ENCODE measurements at places on chromosomes 6 and 20. TPM values are rescaled to one million over a fixed set of nuclear protein-coding genes. Genes with fewer than 3 reads are reported as not detected.

The NRSN1 gene
- total RNA-seq: 0.05 TPM

- H3K4me1 ChIP-seq: peaks cover 6% of the 10 kb centered on the region
- H3K27ac ChIP-seq: no peak overlapping the region
- no peak for DNase-seq
- no peak overlapping the region for H3K4me3 ChIP-seq
- H3K36me3 ChIP-seq: no peaks in the 10 kb centered on the region
Observed at GRCh38 chr6:43848671-43849391, 78.8 kb downstream of the VEGFA start.

DNA sequence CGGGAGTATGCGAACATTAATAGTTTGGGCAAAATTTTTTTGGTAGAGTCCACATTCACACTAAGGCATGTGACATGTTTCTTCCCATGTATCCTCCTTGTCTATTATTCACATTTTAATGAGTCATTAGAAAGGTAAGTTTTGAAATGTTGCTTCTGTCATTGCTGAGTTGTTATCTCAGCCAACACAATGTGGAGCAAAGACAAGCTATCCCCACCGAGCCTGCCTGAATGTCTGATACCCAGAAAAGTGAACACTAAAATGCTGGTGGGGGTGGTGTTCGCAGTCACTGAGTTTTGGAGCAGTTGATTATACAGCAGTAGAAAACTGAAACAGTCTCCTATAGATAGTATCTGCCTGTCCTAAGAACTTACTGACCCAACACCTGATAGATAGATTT is 68.3 kb upstream of the ASF1A start:
- DNase-seq: no peak
- no peaks in the 10 kb centered on the region for H3K4me1 ChIP-seq
- H3K4me3 ChIP-seq: no peak overlapping the region
- H3K36me3 ChIP-seq: peaks cover 39% of the 10 kb centered on the region

DNA sequence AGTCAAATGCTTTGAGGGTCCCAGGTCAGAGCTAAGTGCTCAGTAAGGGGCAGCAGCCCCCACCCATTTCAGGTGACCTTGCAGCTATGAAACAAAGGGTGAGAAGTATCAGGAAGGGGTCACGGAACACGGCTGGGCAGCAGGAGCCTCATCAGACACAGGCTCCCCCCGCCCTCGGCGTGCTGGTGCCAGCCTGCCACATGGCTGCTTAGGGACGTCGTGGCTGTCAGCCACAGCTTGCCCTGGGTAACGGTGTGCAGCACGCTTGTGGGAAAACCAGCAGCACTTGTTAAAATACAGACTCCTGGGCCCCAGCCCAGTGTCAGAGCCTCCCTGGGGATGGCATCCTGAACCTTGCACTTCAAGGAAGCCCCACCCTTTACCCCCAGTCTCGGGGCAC is 39.3 kb downstream of the SSR1 start:
- no peak overlapping the region for H3K27ac ChIP-seq
- no peaks in the 10 kb centered on the region for H3K27me3 ChIP-seq
- H3K4me3 ChIP-seq: no peak overlapping the region
- DNase-seq: no peak
- no peaks in the 10 kb centered on the region for H3K36me3 ChIP-seq

GRCh38 chr20:14723614-14724013 is 386.2 kb upstream of the FLRT3 start:
- H3K4me3 ChIP-seq: no peak overlapping the region
- no peak for DNase-seq
- no peak overlapping the region for H3K27ac ChIP-seq
- no peaks in the 10 kb centered on the region for H3K36me3 ChIP-seq
- no peaks in the 10 kb centered on the region for H3K4me1 ChIP-seq
- no peaks in the 10 kb centered on the region for H3K27me3 ChIP-seq

DNA sequence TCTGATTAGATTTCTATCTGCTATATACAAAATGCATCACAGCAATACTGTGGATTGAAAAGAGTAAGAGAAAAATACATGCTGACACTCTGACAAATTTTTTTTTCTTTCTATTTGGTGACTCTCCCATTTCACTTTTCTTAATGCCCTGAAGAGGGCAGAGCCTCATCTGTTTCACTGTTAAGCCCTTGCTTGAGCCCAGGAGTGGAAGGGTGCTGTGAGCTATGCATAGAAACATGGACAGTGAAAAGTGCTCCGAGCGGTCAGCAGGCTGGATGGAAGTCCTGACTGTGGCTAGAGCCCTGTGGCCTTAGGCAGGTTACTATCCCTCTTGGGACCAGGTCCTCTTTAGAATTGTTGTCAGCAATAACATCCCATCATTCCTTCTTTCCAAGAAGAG is 17.4 kb upstream of the CSE1L start:
- no peaks in the 10 kb centered on the region for H3K27me3 ChIP-seq
- no peak overlapping the region for H3K4me3 ChIP-seq
- no peak overlapping the region for H3K27ac ChIP-seq

DNA sequence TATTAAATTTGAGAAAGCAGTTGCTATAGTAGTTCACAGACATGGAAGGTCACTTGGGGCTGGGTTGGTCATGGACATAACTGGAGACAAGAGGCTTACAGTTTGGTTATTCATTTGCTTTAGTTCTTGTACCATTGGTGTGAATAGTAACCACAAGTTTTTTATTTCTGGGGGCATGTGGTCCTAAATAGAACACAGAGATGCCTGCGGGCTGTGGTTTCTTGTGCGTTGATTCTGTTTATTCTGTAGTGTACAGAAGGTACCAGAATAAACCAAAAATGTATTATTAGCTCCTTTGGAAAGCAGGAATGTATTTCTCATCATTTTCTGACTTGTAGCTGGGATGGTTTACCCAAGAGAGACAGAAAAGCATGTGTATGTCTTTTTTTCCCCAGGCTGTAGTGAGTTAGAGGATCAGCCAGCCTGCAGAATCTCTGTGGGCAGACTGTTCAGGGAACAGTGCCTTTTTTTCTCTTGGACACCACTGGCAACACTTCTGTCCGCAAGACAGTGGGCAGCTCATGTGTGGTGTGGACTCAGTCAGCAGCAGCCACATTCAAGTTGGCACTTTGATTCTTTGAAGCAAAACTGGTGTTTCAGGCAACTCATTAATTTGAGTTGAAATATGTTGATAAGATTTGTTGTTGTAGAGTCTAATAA is 122.1 kb downstream of the LRRC1 start:
- no peaks in the 10 kb centered on the region for H3K27me3 ChIP-seq
- no peak overlapping the region for H3K4me3 ChIP-seq
- peaks cover 62% of the 10 kb centered on the region for H3K36me3 ChIP-seq
- no peak overlapping the region for H3K27ac ChIP-seq
- no peaks in the 10 kb centered on the region for H3K4me1 ChIP-seq

DNA sequence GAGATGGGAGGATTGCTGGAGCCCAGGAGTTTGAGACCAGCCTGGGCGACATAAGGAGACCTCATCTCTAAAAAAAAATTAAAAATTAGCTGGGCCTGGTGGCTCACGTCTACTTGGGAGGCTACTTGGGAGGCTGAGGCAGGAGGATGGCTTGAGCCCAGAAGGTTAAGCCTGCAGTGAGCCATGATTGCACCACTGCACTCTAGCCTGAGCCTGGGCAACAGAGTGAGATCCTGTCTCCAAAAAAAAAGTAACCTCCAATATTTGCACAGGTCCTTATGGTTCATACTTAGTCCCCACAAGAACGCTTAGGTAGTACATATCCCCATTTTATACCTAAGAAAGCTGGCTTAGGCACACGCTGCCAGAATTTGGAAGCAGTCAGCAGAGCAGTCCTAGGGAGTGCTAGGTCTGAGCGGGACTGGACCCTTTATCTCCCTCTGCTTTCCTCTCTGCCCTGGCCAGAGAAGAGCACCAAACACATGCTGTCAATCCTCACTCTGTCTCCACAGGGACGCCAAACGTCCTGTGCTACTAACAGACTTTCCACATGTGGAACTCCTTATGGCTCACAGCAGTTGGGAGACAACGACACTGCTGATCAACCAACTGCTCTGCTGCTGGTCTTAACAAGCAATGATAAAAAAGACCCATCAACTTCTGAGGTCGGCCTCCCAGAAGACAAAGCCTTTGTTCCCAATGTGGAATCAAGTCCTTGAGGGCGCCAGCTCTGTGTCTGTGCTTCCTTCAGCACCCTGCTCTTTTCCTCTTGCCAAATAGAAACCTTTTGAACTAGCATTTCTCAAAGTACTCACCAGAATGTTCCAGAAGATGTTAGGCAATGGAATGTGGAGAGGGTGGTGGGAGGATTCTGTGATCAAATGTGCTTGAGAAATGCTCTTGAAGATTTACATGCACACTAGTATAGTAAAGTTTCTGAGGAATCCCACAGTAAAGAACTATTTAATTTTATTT is 226.3 kb upstream of the DTNBP1 start:
- H3K4me3 ChIP-seq: no peak overlapping the region
- DNase-seq: no peak
- no peaks in the 10 kb centered on the region for H3K36me3 ChIP-seq
- no peaks in the 10 kb centered on the region for H3K27me3 ChIP-seq
- no peaks in the 10 kb centered on the region for H3K4me1 ChIP-seq
- H3K27ac ChIP-seq: no peak overlapping the region

DNA sequence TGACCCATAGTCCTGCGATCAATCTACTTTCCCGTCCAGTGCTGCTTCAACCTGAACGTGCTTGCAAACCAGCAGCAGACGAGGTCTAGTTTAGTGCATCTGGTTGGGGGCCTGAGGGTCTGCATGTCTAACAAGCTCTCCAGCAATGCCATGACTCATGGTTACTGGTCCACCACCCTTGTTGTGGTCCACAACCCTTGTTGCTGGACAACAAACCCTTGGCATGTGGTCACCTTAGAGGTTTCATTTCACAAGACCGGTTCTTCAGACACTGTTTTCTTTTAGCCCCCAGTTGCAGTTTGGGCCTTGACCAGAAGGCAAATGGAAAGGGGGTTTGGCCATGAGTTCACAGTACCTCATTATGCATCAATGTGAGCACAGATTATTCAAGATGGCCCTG is 424.8 kb downstream of the QKI start:
- no peaks in the 10 kb centered on the region for H3K4me1 ChIP-seq
- H3K27ac ChIP-seq: no peak overlapping the region
- H3K36me3 ChIP-seq: no peaks in the 10 kb centered on the region
- no peak overlapping the region for H3K4me3 ChIP-seq

DNA sequence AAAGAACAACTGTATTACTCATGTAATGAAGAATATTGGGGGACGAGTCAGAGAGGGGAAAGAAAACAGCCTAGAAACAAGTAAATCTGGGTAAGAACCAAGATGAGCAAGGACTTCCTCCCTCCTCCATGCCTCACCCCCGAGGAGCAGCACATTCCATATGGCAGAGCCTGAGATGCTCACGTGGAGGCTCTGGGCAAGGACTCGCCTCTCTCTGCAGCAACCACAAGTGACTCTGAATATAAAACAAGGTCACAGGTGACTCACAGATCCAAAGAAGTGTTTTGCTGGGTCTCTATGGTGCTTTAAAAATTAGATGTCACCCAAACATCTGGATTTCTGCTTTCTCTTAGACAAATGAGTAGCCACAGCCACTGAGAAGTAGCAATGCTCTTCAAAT is 453.0 kb upstream of the SULF2 start:
- H3K36me3 ChIP-seq: no peaks in the 10 kb centered on the region
- no peak for DNase-seq
- no peak overlapping the region for H3K4me3 ChIP-seq
- H3K27ac ChIP-seq: no peak overlapping the region
- H3K27me3 ChIP-seq: no peaks in the 10 kb centered on the region

GRCh38 chr6:903761-904160 is 210.8 kb upstream of the EXOC2 start:
- H3K27me3 ChIP-seq: no peaks in the 10 kb centered on the region
- DNase-seq: no peak

DNA sequence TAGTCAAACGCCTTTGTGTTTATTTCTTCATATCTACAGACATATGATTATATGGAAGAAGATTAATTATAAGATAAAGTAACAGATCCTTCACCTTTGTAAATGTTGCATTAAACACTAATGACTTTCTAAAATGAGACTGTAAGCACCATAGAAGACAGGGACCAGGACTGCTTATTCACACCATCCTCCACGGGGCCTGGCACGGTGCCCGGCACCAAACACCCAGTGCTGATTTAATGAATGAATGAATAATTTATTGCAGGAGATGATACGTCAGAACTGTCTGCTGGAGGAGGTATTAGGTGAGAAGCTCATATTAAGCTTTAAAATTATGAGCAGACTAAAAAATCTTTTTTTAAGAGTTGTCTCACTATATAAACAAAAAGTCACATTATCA is 88.3 kb downstream of the SLX4IP start:
- no peaks in the 10 kb centered on the region for H3K36me3 ChIP-seq
- no peak overlapping the region for H3K4me3 ChIP-seq
- no peak overlapping the region for H3K27ac ChIP-seq
- H3K4me1 ChIP-seq: no peaks in the 10 kb centered on the region
- DNase-seq: no peak

- no peak overlapping the region for H3K27ac ChIP-seq
- DNase-seq: no peak
- H3K4me1 ChIP-seq: no peaks in the 10 kb centered on the region
- no peaks in the 10 kb centered on the region for H3K36me3 ChIP-seq
Observed at GRCh38 chr20:15336536-15336935, 999.1 kb upstream of the FLRT3 start.

DNA sequence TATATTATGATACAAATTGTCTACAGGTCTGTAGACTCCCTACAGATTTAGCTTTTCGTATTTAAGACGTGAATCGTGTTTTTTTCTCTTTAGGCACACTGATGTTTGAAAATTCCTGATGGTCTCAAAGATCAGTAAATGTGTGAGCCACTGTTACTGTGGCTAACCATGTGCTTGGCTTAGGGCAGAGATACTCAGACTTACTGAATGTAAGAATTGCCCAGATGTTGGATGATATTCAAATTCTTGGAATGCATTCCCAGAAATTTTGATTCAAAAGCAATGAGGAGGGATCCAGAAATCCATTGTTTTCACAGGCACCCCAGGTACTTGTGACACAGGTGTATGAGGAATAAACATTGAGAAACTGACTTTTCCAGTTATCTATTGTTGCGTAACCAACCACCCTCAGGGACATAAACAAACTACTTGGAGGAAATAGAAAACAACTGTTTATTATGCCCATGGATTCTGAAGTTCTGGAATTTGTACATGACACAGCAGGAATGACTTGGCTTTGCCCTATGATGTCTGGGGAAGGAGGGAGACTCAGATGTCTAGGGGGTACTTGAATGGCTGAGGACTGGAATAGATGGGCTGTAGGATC is 339.6 kb upstream of the CITED2 start:
- no peaks in the 10 kb centered on the region for H3K36me3 ChIP-seq
- DNase-seq: no peak
- H3K4me3 ChIP-seq: no peak overlapping the region

GRCh38 chr6:96995903-96996302 is 71.4 kb downstream of the KLHL32 start:
- DNase-seq: no peak
- H3K27ac ChIP-seq: no peak overlapping the region
- no peaks in the 10 kb centered on the region for H3K36me3 ChIP-seq

DNA sequence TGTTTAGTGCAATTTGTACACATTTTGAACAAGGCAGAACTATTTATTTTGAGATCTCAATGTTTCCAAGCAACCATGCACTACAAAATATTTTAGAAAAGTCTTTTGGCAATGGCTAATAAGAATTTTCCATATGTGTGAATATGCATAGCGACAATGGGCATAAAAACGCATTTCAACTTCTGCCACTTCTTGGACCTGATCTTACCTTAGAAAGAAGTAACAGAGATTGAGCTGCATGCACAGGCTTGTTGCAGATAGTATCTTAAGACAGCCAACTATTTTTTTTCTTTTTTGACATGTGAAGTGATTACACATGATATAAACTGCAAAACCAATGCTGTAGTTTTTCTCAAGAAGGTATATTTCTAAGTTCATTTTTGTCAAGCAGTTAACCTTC is 210.4 kb upstream of the PHACTR1 start:
- no peaks in the 10 kb centered on the region for H3K4me1 ChIP-seq
- DNase-seq: no peak
- H3K4me3 ChIP-seq: no peak overlapping the region
